ENCODE measurements at places on chromosomes 5 and 9.

GRCh38 chr5:139577689-139578290, 16.7 kb downstream of the UBE2D2 start:
- no peak for DNase-seq

GRCh38 chr9:71112866-71113265, 8.6 kb downstream of the TRPM3 start:
- DNase-seq = no peak

- no peak for DNase-seq
Measured at GRCh38 chr9:2319421-2319820, 302.2 kb upstream of the VLDLR start.

- DNase-seq = no peak
Measured at GRCh38 chr9:77018058-77018968, 1.1 kb upstream of the FOXB2 start.

DNA sequence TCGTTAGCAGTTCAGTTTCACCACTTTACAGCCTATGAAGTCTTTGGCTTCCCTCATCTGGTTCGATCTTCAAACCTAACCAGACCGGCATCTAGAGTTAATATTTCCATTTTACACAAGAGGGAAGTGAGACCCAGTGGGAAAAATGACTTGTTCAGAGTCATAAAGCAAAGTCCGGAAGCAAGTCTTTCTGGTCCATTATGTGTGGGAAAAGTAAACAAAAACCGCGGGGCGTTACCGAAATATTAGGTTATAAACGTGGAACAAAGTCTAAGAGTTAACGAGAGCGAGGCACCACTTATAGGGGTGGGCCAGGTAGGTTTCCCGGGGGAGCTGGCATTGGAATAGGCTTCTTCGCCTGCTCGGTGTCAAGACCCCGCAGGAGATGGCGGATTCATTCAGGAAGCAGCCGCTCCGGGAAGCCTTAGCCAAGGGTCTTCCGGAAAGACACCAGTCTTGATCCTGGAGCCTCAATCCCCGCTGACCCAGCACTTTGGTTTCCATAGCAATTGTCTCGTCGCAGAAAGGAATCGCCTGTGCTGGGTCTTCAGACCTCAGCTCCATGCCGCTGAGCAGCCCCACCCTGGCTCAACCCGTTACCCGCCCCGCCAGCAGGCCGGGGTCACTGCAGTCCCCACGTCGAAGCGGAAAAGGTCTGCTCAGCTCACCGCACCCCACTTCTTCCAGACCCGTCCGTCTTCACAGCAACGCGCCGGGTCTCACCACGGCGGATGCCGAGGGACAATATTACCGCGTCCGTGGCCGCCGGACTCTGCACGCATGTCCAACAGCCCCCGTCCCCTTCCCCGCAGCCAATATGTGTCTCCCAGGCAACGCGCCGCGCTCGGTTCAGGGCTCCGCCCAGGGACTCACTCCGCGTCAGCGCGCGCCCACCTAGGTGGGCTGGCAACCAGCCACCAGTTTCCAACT, at the start of gene C5orf52:
TSS of gene C5orf52 (plus strand) at position 872 of the 930 bp plus-strand sequence. CDS start 82 bp downstream, outside the sequence.
- DNase-seq = no peak

GRCh38 chr9:3868012-3868411, 342.2 kb upstream of the RFX3 start:
- DNase-seq = no peak

- DNase-seq = no peak
Measured at GRCh38 chr9:106218427-106218826, 524.1 kb downstream of the TMEM38B start.

- no peak for DNase-seq
Measured at GRCh38 chr5:146521403-146522106, 5.6 kb upstream of the GPR151 start.

GRCh38 chr9:36486329-36486932, 86.3 kb upstream of the MELK start:
- no peak for DNase-seq

DNA sequence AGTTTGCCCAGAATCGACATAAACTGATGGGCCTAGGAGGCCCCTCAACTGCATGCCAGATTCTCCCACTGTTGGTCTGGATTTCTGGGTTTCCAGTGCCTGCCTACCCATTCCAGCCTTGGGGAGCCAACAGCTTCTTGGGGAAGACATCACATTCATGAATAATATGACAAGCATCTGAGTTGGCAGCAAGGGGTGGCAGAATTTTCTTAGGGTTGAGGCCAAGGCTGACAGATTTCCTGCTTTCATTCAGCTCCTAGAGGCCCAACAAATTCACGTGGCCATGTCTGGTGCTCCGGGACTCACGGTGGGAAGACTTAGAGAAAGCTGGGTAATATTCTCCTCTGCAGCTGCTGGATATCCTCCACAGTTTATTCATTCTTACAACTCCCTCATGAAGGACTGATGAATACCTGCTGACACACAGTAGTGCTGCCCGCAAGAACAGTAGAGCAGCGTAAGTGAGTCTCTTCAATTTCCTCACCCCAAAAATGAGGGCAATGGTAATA, 305.0 kb upstream of the TNC start:
- no peak for DNase-seq

Measured in bone marrow (tissue), 2 donors.